Stimulated activated CD8-positive, alpha-beta memory T cell treated with anti-CD3 and anti-CD28 coated beads, Interleukin-2, amount 100 ng/mL, for 1 hour (primary cell): ENCODE measurements at places on chromosomes 3 and 15.

GRCh38 chr3:156793851-156794250 is 32.3 kb upstream of the LEKR1 start:
- no peak for DNase-seq

GRCh38 chr15:48360841-48361240 is 29.6 kb downstream of the DUT start:
- no peak for DNase-seq

DNA sequence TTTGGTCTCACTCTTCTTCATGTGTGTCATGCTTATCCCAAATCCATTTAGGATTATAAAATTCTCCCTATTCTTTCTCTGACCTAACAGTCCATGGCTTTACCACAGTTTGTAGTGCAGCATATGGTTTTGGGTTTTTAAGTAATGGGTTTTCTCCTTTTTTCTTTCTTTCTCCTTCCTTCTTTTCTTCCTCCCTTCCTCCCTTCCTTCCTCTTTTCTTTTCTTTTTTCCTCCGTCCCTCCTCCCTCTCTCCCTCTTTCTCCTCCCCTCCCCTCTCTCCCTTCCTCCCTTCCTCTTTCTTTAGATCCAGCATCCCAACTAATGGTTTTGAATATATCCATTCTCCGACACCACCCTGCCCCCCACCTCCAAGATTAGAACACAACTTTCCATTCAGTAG is 118.9 kb downstream of the RBPMS2 start:
- DNase-seq: no peak

GRCh38 chr15:71146580-71146982 is 31.3 kb downstream of the THSD4 start:
- DNase-seq: no peak

DNA sequence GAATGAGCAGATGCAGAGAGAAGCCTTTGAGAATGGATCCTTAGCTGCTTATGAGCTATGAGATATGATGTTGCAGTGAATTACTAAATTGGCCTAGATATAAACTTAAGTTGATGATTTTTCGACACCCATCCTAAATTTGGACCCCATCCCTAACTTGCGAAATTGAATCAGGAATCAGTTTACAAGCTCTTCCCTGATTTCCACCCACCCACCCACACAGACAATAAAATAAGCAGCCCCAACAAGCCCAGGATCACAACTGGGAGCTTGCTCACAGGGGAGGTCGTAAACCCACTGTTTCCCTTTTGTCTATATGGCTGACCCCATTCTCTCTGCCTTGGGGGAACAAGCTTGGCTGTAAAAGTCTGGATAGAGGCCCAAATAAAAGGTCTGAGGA is 57.3 kb downstream of the GREM1 start:
- DNase-seq: no peak

DNA sequence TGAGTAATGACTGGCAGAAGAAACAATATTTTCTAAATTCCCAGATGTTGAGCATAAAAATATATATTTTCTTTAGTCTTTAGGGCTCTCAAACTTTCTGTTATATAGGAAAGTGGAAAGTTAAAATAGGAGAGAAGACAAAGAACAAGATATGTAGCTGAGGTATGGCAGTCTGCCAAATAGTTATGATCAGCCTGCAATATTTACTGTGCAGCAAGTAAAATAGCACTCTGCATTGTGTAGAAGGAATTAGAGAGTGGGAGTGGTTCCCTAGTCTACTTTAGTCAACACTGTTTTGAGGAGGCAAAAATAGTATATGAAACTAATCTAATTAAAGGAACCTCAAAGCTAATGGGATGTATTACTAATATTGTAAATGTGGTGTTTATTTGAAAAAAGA is 978.1 kb upstream of the ALCAM start:
- no peak for DNase-seq

- DNase-seq: no peak
Measured at GRCh38 chr3:149011676-149012075, 20.3 kb downstream of the GYG1 start.

DNA sequence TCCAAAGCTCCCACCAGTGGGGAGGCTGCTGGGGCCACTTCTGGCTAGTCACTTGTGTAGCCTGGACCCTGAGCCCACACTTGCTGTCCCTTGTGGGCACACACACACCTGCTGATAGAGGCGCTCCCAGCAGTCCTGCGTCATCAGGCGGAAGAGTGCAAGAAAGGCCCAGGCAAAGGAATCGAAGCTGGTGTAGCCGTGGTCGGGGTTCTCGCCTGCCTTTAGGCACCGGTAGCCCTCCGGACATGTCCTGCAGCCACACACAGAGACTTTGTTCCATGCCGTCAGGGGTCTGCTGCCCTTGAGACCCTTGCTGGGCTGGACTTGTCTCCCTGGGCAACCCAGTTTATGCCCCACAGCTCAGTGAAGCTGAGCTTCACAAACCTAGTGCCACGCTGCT is 42.9 kb downstream of the SCN5A start:
- DNase-seq: no peak

DNA sequence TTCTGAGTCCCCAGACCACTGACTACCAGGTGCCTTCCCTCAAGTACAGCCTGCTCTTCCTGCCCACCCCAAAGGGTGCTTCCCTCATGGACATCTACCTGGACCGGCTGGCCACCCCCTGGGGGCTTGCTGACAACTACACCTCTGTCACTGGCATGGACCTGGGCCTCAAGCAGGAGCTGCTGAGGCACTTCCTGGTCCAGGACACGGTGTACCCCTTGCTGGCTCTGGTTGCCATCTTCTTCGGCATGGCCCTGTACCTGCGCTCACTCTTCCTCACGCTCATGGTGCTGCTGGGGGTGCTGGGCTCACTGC is 9.3 kb downstream of the DISP2 start:
- no peak for DNase-seq

DNA sequence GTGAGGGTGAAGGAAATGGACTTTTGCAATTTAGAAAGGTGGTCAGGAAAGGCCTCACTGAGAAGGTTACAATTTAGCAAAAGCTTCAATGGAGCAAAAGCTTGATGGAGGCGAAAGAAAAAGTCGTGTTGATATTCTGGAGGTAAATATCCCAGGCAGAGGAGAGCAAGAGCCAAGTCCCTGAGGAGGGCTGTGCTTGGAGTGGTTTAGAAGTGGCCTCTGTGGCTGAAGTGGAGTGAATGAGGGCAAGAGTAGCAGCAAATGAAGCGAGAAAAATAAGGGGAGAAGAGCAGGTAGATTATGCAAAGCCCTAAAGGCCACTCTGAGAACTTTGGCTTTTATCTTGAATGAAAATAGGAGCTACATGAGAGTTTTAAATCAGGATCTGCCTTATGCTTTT is 54.1 kb downstream of the GUCA1C start:
- no peak for DNase-seq

DNA sequence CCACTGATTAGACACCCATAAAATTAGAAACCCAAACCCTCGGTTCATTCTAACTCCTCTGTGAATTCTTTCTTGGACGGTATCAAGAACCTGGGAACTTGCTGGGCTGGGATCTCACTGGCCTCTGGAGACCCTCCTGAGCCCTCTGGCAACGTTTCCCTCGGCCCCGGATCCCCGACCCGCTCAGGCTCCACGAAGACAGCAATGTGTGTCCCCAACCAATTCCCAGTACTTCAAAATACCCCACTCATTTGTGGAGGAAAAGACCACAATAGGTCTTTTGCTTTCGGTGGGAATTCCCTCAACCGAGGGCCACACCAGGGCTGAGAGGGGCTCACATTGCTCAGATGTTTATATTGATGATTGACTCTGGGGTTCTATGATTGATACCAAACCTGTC is 117.9 kb upstream of the PRR20G start:
- DNase-seq: no peak

DNA sequence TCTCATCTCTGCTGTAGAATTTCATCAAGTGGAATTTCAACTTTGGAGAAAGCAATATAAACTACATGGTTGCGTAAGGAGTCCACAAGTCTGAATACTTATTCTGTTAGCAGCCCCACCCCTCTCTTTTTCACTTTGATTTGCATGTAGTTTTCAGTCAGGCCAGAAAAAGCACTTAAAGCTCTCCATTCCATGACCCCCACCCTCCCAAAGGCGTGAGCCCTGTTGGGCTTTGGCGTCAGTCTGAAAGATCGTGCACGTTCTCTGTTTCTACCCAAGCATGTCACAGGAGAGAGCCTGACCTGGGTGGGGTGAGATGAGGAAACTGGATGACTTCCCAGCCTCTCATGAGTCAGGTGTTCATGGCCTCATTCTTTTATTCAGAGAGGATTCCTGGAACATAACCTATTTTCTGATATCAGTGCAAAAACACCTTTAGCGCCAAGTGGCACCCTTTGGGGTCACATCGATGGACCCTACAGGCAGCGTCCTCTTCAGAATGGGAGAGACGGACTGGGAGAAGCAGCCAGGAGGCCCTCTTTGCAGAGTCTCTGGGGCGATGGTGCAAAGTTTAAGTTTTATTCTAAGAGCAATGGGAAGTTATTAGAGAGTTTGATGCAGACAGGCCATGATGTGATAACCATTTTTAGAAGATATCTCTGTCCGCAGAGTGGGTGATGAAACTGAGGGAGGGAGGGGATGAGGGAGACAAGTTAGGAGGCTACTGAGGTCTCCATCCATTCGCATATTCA is 55.8 kb downstream of the LSM3 start:
- DNase-seq: no peak

DNA sequence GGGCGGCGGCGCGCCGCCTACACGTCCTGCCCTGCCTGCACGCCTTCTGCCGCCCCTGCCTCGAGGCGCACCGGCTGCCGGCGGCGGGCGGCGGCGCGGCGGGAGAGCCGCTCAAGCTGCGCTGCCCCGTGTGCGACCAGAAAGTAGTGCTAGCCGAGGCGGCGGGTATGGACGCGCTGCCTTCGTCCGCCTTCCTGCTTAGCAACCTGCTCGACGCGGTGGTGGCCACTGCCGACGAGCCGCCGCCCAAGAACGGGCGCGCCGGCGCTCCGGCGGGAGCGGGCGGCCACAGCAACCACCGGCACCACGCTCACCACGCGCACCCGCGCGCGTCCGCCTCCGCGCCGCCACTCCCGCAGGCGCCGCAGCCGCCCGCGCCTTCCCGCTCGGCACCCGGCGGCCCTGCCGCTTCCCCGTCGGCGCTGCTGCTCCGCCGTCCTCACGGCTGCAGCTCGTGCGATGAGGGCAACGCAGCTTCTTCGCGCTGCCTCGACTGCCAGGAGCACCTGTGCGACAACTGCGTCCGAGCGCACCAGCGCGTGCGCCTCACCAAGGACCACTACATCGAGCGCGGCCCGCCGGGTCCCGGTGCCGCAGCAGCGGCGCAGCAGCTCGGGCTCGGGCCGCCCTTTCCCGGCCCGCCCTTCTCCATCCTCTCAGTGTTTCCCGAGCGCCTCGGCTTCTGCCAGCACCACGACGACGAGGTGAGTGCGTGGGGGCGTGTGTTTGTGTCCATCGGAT is 602 bp downstream of the TRIM71 start:
- DNase-seq: no peak

- DNase-seq: no peak
Measured at GRCh38 chr3:72311425-72311824, 526.5 kb upstream of the PROK2 start.

DNA sequence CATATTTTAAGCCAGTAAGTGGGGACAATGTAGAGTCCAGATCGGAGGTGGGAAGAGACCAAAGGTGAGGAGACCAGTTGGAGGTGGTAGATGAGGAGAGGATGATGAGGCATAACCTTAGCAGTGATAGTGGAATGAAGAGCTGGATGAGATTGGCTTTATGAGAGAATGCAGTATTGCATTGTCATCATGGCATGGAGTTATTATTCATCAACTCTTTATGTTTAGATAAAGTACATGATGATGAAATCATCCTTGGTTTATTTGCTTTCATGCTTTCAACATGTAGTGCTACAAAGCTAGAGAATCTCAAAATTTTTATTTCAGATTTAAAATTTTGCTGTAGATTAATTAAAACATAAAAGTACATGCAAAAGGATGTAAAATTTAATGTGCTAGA is 64.0 kb downstream of the PPM1L start:
- DNase-seq: no peak

DNA sequence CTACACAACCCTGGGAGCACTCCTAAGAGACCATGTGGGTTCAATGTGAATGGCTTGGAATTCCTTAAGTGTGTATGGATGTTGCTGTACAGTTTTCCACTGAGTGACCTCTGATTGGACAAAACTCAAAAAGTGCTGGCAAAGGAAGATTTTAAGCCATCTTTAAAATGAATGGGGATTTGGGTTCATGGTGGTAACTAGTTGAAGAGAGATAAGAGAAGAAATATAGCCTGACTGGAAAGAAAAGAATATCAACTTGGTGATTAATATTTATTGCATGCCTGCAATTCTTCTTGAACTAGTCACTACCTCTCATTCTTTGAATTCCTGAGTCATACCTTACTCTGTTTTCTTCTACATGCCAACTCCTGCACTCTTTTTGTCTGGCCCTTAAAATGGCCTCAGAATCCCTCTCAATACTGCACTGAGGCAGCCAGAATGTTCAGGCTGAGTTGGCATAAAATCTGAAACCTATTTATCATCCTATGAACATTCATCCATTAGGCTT is 124.7 kb downstream of the RPL22L1 start:
- DNase-seq: no peak

GRCh38 chr15:64480891-64481290 is 20.5 kb downstream of the ZNF609 start:
- DNase-seq: no peak

- no peak for DNase-seq
Measured at GRCh38 chr3:171353423-171353822, 106.8 kb downstream of the TNIK start.

DNA sequence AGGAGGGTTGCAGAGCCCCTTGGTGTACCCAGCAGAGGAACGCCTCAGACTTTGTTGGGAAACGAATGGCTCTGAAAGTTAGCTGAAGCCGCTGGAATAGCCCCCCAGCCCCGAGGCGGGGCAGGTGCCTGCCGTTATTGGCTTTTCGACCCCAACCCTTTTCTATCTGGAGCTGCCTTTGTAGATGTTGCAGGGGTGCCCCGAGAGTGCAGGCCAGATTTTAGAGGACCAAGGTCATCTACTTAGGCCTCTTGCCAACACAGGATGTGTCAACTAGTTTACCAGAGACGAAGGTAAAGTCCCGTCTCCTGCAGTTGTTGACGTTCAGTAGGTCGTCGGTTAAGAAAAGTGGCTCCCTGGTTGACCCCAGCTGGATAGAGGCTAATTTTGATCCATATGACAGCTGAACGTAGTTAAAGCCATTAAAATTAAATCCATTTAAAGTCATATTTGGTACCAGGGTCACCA is 579 bp upstream of the UBE3A start:
- no peak for DNase-seq

- DNase-seq: no peak
Measured at GRCh38 chr15:57502116-57502515, 89.6 kb upstream of the MYZAP start.

GRCh38 chr15:43105077-43105736 is 631 bp downstream of the UBR1 start:
- DNase-seq: no peak

DNA sequence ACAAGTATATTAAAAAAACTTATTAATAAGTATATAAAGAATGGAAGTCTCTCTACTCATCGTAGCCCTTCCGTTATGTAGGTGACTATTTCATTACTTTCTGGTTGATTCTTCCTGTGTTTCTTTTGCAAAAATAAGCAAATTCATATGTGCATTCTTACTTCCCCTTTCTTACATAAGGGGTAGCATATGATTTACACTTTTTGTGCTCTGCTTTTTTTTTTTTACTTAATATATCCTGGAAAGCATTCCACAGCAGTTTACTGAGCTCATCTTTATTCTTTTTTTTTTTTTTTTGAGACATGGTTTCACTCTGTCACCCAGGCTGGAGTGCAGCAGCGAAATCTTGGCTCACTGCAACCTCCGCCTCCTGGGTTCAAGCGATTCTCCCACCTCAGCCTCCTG is 12.9 kb downstream of the SCAMP5 start:
- no peak for DNase-seq
